ENCODE measurements at places on chromosomes 4 and X.

DNA sequence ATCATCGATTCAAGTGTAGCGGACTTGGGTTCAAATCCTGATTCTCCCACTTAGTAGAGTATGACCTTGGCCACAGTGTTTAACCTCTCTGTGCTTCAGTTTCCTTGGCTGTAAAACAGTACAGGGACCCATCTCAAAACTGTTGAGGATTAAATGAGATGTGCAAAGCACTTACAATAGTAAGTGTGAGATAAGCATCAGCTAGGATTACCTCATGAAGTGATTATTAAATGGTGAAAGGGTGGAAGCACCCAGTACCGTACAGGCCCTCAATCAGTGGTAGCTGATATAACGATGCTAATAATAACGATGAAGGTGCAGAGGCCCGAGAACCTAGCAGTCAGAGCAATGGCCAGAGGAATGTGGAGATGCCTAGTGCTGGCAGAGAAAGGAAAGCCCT, 45.1 kb downstream of the PRPS1 start:
- DNase-seq = no peak

- no peak for DNase-seq
Observed at GRCh38 chrX:44303119-44303518, 40.4 kb downstream of the EFHC2 start.

DNA sequence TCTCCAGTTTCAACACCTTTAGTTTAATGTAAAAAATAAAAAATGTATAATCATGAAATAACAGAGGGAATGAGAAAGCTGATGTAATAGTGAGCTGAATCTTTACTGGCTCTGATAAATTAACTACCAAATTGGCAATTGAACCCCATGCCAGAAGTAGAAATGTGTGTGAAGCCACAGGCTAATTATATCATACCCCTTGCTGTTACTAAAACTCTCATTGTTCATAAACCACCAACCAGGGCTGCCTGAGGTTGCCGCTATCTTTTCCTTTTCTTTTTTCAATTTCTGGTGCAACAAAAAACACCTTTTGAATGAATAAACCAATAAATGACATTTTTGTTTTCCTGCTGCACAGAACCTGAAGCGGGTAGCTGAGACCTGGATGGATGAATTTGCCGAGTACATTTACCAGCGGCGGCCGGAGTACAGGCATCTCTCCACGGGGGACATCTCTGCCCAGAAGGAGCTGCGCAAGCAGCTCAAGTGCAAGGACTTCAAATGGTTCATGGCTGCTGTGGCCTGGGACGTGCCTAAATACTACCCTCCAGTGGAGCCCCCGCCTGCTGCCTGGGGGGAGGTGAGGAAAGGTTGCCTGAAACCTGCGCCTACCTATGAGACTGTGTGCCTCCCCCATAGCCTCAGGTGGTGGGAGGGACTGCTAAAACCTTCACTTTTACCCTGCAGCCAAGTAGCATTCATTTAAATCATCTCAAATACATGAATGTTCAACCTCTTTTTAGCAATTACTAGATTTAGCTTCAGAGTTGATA, 216.7 kb upstream of the GALNT7 start:
- no peak for DNase-seq

GRCh38 chrX:77426811-77427210, 20.4 kb upstream of the FGF16 start:
- DNase-seq = no peak

DNA sequence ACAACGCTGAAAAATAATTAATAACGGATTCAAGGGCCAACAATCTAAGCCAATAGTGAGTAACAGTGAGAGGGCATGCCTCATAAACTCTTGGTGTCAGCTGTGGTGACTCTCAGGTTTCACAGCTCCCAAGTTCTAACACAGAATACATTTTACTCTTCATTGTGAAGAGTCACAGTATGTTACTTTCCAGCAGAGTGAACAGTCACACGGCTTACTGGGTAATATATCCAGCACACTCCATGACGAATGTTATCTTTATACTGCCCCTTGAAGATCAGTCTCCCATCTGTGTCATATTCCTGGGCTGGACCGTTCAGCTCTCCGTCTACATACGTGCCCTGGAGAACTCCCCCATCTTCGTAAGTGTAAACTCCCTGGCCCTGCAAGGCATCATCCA, 23.1 kb downstream of the SETD7 start:
- DNase-seq = no peak

- no peak for DNase-seq
Observed at GRCh38 chr4:100302061-100303026, 112.1 kb upstream of the DDIT4L start.

DNA sequence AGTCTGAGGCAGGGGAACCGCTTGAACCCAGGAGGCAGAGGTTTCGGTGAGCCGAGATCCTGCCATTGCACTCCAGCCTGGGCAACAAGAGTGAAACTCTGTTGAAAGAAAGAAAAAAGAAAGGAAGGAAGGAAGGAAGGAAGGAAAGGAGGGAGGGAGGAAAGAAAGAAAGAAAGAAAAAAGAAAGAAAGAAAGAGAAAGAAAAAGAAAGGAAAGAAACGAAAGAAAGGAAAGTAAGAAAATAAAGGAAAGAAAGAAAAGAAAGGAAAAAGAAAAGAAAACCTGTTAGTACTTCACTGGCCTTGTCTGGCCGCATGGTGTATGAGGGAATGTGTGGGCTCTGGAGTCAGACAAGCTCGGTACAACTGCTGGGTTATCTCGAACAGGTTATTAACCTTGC, 20.8 kb upstream of the MAGEA1 start:
- no peak for DNase-seq

DNA sequence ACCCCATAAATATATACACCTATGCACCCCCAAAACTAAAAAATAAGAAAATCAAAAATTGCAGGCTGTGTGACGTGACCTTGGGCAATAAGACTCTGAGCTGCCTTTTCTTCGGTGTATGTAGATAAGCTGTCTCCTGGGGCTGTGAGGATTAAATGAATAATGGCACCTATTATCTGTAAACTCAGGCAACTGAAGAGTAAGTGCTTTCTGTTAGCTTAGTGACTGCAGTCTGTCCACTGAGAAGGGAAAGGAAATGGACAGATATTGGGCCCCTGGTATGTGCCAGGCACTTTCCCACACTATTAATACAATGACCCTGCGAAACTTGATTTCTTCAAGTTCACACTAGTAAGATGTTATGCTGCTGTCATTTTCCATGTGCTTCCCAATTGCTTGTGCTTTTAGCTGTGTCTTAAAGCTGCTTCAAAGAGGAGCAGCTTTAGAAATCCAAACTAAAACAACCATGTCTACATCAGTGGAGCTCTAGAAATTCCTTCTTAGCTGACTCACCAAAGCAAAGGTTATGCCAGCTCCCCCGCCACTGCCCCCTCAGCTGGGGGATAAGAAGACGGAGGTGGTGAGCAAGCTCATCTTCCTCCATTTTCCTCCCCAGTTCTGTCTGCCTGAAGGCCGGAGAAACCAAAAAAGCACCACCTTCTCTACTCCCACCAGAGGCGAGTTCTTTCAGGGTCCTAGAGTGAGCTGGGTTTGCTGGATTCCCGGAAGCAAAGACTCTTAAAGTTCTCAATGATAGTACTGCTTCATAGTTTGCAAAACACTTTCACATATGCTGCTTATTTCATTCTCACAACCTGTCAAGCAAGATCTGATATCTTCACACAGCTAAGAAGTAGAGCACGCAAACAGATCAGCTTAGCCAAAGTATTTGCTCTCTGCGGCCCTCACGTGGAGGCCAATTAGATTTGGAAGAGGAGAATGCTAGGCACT, 8.8 kb upstream of the DGAT2L6 start:
- no peak for DNase-seq

DNA sequence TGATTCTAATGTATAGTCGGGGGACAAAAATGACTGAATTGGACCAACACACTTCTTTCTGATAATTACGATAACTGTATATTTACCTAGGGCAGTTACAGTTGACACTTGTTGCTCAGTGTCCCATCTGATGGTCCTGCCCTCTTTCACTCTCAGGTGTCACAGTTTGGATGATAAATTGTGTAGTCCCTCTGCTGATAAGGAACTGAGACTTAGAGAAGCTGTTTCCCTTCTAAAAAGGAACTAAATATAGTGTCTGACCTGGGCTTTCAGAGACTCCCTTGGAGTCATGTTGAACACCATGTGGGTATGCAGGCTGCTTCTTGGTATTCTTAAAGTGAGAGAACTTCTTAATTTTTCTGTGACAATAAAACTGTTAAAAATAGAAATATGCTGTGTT, 23.7 kb upstream of the PNPLA4 start:
- no peak for DNase-seq
